ENCODE measurements at places on chromosomes 13 and 19.

- no peak for DNase-seq
Observed at GRCh38 chr13:50468849-50469669, 374.4 kb downstream of the DLEU7 start.

- DNase-seq, result no peak
Observed at GRCh38 chr13:52947921-52948373, 80.7 kb upstream of the OLFM4 start.

DNA sequence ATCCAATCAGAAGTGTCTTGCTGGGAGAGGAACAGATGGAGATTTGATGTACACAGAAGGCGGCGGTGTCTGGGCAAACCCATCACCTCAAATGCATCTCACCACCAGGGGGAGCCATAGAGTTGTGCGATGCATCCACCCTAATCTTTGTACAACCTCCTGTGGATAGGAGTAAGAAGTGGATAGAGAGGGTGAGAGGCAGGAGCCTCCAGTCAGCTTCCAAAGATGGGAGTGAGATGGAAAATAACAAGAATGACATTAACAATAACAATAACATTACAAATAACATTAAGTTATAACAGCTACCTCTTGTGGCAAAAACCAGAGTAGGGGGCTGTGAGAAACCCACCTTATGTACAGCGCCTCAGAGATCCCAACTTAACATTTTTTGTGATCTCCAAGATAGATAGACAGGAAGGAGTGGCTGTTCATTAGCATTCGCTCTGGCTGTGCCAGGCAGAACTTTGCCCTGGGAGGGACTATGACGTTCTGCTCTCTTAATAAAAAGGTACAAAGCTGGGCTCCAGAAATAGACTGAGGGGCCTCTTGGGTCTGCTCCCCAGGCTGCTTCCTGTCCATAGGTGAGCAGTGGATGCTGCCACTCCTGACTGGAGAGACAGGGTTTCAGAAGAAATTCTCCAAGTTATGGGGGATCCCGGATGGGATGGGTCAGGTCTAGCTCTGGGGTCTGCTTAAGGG, 5.2 kb upstream of the CEACAM18 start:
- peak; percentile 60 for DNase-seq

DNA sequence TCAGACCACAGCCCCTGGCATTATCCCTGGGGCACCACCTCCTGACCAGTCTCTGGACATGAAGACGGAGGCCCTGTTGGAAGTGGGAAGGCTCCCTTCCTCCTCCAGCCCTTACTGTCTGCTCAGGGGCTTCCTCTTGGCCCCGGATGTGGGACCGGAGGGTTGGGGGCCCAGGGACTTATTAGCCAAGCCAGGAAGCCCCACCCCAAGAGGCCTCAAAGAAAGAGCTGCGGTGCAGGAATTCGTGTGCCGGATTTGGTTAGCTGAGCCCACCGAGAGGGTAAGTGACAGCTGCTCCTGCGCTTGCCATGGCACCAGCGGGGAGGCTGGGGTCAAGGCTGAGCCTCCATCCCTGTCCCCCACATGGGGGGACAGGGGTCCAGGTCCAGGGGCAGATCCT, at the start of gene RETN:
Gene RETN (plus strand): TSS at position 208 of the 400 bp plus-strand sequence. CDS start 278 bp downstream, outside the sequence.
- DNase-seq, result no peak

All from fibroblast of lung (primary cell).